Activated naive CD4-positive, alpha-beta T cell treated with anti-CD3 and anti-CD28 coated beads for 36 hours (primary cell): ENCODE measurements at places on chromosomes 5 and 9.

GRCh38 chr5:121987685-121988073 lies 25.9 kb downstream of the SRFBP1 start:
- no peak for DNase-seq

- no peak for DNase-seq
Observed at GRCh38 chr5:96572864-96573512, 89.2 kb upstream of the CAST start.

DNA sequence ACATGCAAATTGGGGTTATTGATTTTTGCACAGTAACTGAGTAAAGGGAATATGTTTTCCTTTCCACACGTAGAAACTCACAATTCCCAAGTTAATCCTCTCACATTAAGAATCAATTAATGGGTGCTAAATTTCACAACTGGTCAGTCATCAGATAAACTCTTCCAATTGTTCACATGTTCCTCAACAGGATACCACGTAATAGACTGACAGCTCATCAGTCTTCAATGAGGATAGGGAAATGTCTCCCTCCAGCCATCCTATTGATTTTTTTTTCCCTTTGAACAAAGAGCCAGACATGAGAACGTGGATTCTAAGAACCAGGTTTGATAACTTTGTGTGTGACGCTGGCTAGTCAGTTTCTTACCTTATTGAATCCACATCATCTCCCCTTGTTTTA lies 768 bp upstream of the CER1 start:
- DNase-seq: no peak

- DNase-seq: no peak
Observed at GRCh38 chr5:3194684-3195083, 400.9 kb upstream of the IRX1 start.

GRCh38 chr5:111960476-111961215 lies 203.7 kb upstream of the NREP start:
- no peak for DNase-seq

DNA sequence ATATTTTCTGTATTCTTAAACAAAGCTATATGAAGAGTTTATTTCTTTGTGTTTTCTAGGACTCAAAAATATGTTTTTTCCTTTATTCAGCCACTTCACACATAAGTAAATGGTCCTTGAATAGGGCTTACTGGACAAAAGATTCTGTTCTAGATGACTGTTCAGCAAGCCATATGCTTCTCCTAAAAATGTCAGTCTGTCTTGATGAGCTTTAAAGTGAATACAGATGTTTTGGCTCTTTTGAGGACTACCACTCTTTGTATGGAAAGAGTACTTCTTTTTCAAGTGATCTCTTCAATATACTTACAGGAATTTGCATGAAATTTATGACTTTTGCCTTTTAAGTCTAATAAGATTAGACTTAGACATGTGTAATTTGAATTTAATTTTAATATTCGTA lies 8.4 kb downstream of the NDUFS4 start:
- no peak for DNase-seq

GRCh38 chr5:157350939-157351801 lies 85.2 kb downstream of the CYFIP2 start:
- DNase-seq: peak; percentile 18

GRCh38 chr9:124320062-124320973 lies 62.6 kb downstream of the NEK6 start:
- DNase-seq: peak; percentile 66

DNA sequence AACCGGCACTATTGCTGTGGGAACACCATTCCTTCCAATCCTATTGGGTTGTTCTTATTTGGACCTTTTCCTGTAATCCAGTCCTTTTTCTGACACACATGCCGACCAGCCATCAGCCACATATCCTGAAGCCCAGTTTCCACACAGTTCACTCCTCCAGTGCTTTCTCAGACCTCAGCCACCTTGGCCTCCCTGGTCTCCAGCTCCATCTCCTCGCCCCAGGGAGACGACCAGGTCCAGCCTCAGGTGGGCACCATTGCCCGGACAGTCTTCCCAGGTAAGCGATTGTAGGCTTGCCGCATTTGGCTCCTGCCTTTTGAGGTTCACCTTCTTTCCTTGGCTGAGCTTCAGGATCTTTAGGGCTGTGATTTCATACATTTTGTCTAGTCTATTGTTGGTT lies 15.2 kb upstream of the TERT start:
- no peak for DNase-seq

GRCh38 chr5:148875205-148875875 lies 48.9 kb downstream of the ADRB2 start:
- no peak for DNase-seq

GRCh38 chr5:111294551-111294950 lies 70.4 kb downstream of the CAMK4 start:
- DNase-seq: no peak

GRCh38 chr9:122904466-122904822 lies 715 bp downstream of the RC3H2 start:
- peak; percentile 40 for DNase-seq

DNA sequence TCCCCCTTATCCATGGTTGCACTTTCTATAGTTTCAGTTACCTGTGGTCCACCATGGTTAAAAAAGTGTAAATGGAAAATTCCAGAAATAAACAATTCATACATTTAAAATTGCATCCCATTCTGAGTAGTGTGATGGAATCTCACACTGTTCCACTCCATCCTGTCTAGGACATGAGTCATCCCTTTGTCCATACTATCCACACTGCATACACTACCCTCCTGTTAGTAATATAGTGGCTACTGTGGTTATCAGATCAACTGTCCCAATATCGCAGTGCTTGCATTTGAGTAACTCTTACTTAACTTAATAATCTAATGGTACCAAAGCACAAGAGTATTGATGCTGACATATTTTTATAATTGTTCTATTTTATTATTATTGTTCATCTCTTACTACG lies 100.7 kb downstream of the RAB3C start:
- no peak for DNase-seq

- DNase-seq: no peak
Observed at GRCh38 chr9:114437401-114437893, 49.7 kb upstream of the AKNA start.
